ENCODE measurements at places on chromosomes 5 and 9.

- no peak for DNase-seq
Observed at GRCh38 chr5:96175090-96175489, 213.4 kb upstream of the ELL2 start.

DNA sequence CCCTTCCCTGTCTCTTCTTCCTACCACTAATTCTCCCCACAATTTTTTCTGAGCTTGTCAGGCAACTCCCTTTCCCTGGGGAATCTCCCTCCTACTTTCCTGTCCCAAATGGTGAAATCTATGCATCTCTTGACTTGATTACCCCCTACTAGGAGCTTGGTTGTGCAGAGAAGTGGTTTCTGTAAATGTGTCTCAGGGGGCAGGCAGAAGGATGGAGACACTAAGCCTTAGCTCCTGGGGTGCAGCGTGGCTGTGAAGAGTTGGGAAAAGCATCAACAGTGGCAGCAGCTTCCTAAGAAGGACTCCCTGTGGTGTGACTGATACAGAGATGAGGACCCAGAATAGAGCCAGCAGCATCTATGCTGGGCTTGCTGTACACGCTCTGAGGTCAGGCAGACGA lies 62.3 kb downstream of the NRG2 start:
- DNase-seq = no peak

GRCh38 chr5:154228696-154229095 lies 38.2 kb downstream of the GALNT10 start:
- DNase-seq = no peak

- no peak for DNase-seq
Observed at GRCh38 chr9:134225186-134225585, 60.8 kb upstream of the RNU6ATAC start.

DNA sequence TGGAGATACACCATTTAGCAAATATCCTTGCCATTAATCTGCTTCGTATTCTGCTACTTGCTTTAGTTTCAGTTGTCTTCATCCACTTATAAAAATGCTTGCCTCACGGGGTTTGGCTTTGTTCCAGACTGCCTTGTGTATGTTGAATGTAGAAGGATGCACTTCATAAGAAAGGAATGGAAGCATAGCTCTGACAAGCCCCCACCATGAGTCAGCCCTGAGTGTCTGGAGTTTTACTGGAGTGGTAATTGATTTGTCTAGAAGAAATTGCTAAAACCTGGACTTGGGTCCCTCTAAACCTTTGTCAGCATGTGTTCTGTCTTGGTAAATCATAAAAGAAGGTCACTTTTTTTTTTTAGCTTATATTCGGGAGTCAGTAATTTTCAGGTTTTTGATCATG lies 4.6 kb downstream of the TEX48 start:
- DNase-seq = no peak

- no peak for DNase-seq
Observed at GRCh38 chr5:175751369-175751768, 93.5 kb downstream of the HRH2 start.

DNA sequence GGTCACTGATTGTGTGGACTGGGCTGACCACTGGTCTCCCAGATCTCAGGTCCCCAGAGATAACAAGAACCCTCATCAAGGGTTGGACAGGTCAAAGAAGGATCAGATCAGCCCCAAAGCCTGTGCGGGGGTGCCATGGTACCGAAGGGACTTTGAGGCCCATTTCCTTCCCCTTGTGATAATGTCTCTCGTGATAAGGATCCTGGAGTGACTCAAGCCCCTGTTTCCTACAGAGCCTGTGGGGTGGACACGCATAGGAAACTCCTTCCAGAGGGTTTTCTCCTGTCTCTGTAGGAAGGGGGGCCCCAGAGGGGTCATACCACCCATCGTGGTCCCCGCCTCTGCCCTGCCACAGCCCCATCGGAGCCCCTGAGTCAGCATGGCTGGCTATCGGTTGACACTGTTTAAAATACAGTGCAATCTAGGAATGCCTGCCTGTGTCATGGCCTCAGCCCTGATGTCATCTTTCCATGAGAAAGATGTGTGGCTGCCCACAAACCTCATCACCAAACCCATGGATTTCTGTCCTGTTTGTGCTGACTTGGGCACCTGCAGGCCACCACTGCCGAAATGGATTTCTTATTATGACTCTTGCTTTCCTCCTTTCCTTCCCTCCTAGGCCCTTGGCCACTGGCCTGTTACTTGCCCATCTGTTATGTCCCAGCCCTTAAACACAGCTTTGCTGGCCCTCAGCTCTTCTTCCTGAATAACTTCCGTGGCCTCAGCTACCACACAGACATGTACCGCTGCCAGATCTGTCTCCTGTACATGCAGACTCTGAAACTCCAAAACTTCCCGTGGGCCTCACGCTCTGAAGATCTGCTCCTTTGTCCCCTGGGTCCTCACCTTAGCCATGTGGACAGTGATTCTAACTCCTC lies 2.9 kb upstream of the CSF2 start:
- no peak for DNase-seq

DNA sequence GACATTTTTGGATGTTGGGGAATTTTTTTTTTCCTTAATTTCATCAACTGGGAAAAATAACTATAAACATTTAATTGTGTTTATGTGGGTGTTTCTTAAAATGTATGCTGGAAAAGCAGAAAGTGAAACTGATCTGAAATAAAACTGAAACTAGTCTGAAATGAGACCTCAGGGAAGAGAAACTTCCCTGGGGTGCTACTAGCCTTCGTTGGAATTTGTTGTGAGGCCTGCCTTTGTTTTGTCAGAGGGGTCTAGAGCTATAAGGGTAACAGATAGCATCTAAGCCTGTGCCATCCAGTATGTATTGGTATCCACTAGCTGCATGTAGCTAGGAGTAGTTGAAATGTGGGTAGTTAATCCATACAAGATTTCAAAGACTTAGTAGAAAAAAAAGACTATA lies 10.4 kb downstream of the ZNF618 start:
- no peak for DNase-seq

DNA sequence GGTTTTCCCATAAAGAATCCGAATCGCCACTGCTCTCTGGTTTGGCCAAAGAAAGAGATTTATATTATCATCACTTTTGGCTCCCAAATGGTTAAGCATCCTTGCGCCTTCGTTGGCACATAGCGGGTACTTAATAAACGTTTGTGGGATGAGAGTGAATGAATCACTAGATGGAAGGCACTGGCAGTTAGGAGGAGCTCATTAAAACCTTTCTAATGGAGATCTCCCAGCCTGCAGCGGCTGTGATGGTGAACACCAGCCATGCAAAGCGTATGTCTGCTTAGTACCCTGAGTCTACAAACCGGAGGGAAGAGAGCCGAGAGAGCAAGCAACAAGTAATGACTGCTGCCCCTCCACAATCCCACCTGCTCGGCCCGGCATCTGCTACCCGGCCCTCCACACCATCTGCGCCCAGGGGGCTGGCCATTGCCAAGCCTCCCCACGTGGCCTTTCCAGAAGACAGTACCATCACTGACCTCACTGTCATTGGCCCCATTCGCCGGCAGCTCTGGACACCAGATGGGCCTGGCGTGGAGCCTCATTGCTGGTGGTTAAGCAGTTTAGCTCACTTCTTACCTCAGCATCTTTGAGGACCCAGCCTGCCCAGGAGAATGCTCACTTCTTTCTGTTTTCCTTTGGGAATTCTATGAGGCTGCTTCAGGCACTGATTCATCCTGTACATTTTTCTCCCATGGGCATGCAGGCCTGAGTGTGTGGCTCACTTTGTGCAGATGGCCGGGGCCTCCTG lies 39.3 kb upstream of the ANKRD33B start:
- DNase-seq = no peak

DNA sequence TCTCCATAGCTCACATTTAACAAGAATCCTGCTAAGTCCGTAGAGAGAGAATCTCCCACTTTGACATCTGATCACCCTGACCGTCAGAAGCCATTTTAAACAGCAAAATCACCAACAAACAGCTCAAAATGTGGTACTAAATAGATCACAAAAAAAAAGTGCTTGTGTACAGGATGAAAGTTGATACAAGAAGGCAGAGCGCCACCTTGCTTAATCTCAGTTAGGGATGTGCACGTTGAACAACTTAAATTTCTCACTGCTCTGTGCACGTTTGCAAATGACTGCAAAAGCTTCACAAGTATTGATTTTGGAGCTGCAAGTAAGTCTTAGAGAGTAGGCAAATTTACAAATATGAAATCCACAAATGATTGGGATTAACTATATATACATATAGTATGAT lies 63.1 kb upstream of the NREP start:
- DNase-seq = no peak

GRCh38 chr9:32117291-32117690 lies 267.2 kb upstream of the ACO1 start:
- DNase-seq = no peak

DNA sequence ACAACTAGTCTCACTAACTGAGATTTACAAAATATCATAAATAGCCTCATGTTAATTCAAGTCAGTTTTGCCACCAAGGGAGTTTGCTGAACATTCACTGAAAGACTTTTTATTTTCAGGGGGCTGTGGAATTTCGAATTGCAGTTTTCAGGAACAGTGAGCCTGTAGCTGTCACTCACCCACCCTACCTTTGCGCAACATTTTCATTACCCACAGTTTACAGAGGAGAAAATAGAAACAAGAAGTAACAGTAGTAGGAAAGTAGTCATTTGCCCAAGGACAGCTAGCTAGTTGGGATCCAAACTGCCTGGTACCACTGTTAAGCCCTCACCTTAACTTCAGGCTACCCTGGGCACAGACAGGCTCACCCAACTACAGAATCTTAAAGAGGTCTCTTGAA lies 154.1 kb downstream of the ADAMTS12 start:
- DNase-seq = no peak

DNA sequence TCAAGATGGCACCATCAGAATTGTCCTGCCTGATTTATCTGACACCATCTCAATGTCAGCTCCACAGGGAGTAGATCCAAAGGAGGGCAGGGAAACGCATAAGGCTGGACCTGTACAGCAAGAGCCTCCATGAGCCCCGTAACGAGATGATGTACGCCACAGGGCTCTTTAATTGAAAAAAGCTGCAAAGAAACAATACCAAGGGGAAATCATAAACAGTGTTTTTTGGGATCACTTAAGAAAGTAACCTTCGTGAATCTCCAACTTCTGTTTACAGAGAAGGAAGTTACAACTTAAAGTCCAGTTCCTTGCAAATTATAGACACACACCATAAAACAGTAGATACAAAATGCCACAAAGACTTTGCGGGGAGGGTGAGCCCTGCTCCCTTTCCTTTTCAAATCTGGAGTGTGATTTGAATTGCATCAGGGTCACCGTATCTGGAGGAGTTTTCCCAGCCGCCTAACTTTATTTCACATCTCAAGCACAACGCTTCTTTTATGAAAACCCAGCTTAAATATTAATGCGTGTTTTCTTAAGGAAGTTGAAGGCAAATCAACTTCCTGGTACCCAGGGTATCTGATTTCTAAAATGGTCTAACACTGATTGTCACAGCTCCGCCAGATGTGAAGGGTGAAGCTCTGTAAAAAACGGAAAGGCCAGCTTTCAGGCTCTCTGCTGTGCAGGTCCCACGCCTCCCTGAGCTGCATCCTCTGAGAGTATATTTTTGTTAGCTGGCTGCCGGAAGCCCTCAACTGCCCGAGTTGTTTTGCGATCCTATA lies 88.9 kb downstream of the EBF1 start:
- no peak for DNase-seq

DNA sequence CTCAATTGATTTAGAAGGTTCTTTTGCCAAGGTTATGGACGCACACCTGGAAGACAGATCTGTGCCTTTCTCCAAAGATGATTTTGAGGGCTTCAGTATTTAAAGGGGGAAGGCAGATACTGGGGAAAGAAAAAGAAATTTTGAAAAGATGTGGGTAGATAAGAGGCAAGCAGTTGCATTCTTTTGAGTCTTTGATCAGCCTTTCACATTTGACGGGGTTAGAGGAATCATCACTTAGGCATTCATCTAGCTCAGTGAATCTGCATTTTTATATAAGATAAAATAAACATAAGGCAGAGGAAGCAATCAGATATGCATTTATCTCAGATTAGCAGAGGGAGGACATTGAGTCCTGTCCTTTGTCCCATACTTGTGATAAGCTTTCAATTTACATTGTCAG lies 243.4 kb upstream of the RAI14 start:
- no peak for DNase-seq

- DNase-seq = no peak
Observed at GRCh38 chr5:75055727-75056144, 3.4 kb upstream of the GCNT4 start.

DNA sequence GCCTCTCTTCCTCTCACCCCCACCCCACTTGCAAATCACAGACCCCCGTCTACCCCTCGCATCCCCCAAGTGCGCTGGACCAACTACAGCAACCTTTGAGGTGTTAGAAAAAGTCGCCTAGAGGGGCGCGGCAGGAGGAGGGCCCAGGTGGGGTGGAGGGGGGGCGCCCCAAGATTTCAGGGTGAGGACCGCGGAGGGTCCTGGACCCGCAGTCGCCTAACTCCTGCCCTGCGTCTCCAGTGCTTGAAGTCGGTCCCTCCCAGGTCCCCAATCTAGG lies 379 bp upstream of the EGFLAM start:
- no peak for DNase-seq

DNA sequence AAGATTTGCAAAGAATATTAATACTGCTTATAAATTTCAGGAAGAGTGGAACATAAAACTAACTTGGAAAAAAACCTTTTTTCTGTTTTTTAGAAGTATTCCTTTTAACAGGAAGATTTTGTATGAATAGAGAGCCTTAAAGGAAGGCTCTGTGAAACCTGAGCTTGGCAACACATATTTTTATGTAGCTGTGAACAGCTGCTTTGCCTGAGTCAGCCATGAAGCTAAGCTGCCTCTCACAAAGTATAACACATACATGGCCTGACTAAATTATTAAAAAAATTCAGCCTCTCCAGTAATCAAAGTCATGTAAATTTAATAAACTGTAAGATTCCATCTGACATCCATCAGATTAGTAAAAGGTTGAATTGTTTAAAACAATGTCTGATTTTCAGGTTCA lies 547.5 kb downstream of the ELAVL2 start:
- no peak for DNase-seq

- DNase-seq = no peak
Observed at GRCh38 chr5:141476132-141476911, 556 bp downstream of the PCDHGC3 start.

DNA sequence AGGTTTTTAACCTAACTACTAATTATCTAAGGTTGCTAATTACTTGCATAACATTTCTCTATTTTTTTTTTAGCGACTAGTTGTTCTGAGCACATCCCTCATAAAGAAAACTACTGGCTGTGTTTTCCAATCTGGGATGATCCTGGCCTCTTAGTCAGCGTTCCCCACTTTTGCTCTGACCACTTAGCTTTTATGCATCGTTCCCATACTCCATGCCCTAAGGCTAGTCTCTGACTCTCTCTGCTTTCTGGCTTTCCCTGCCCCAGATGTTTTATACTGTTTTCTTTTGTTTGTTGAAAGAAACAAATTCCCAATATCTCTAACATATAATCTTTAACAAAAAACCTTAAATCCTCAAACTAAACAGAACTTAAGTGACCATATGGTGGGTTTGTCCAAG lies 217.9 kb downstream of the SPATA31D1 start:
- no peak for DNase-seq

- DNase-seq = no peak
Observed at GRCh38 chr9:12884736-12885395, 110.0 kb downstream of the LURAP1L start.

GRCh38 chr5:106097340-106097739 lies 1573.4 kb downstream of the EFNA5 start:
- DNase-seq = no peak

All from activated naive CD8-positive, alpha-beta T cell treated with anti-CD3 and anti-CD28 coated beads, Interleukin-2, amount 50 U/mL, for 16 hours (primary cell).